ENCODE measurements at places on chromosomes 5 and 9.

DNA sequence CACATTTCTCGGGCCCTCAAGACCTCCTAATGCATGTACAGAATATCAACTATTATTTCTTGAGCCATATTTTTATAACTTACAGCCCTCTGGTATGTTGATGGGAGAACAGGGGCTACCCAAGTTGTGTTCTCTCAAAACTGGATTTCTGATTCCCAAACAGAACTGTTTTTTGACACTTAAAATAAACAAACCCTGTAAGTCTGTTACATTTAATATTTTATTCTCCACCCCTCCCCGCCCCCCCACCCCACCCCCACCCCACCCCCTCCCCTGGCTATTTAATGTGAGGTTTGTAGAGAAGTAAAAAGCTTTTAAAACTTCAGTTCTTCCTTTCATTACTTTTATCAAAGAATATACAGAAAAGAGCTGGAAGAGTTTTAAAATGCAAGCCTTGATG lies 77.9 kb downstream of the FOXB2 start:
- no peak for DNase-seq

- no peak for DNase-seq
These were observed 60.9 kb downstream of the ANKRD55 start for GRCh38 chr5:56172241-56172640.

DNA sequence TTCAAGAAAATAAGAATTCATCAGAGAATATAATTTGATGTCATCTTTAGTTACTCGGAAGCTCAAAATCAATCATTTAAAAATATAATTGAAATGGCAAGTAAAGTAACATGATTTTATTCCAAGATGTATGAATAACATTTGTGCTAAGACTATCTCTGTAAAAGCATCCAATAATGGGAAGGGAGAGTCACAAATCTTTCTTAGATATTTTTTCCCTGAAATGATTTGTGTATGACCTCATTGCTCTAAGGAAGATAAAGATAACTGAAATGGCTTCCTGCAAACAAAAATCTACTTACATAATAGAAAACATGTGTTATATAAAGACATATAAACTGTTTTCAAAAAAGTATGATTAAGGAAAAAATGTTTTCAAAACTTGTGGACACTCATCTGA lies 97.4 kb upstream of the FGF10 start:
- DNase-seq: no peak

DNA sequence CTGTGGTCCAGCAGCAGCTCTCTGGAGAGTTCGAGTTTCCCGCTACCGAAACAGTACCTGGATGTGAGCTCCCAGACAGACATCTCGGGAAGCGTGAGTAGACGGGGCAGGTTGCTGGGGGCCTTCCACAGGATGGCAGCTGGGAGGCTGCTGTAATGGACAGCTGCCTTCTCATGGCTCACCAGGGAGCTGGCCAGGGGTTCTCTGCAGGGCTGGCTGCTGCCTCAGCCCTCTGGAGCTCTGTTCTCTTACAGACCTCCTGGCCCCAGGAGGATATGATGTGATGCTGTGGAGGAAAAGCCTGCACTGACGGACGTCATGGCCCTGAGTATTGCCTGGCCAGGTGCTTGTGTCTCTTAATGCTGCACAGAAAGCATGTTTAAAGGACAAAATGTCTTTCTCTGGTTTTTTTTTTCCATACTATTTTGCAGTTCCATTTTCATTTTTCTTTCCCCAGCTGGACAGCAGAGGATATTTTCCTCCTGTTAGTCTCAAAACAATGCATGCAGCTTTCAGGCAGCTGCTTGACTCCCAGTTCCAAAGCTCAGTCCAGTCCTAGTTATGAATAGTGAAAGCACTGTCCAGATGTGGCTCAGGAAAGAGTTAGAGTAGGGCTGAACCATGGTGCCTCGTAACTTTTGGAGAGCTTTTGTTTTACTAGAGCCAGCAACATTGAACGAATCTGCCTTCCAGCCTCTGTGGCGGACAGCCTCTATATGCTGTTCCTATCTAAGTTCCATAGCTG lies 77.5 kb upstream of the RARS1 start:
- no peak for DNase-seq

- no peak for DNase-seq
These were observed 1.7 kb downstream of the RAB14 start for GRCh38 chr9:121199921-121200320.

GRCh38 chr5:75756981-75757380 lies 39.7 kb upstream of the POC5 start:
- DNase-seq: no peak

GRCh38 chr9:38130724-38131123 lies 61.7 kb upstream of the SHB start:
- no peak for DNase-seq

DNA sequence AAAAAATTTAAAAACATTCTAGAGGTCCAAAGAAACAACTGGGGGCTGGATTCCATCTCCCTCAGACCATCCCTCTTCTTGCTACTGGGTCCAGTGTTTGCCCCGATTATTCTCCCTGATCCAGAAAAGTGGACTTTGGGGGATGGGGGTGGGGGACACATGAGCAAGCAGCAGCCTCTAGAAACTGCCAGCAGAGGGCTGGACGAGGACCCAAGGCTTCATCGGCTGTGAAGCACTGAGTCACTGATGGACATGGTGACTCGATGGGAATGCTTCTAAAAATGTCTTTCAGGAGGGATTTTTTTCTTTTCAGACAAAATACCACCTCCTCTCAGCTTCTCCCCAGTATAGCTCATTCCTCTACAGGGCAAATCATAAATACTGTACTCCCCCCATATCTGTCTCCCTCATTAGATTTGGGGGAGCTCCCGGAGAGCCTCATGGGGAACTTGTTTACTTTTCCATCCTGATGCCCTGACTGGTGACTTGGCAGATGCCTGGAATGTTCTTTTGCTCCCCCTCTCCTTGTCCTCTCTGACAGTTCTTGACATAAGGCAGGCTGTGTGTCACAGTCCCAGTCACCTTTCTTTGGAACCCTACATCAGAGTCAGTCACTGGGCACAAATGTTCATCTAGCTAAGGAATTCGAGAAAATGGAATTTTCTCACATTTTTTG lies 67.2 kb upstream of the STC2 start:
- no peak for DNase-seq

- no peak for DNase-seq
These were observed 438 bp downstream of the NSUN2 start for GRCh38 chr5:6632324-6632887.

- DNase-seq: no peak
These were observed 494 bp upstream of the DOCK2 start for GRCh38 chr5:169636477-169637084.

DNA sequence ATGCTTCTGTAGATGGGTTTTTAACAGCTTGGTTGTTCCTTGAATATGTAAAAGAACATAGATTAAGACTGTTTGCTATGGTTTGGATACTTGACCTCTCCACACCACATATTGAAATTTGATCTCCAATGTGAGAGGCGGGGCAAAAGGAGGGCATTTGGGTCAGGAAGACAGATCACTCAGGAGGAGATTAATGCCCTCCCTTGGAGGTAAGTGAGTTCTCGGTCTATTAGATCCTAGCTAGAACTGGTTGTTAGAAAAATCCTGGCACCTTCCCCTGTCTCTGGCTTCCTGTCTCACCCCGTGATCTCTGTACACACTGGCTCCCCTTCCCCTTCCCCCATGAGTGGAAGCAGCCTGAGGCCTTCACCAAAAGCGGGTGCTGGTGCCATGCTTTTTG lies 281.1 kb upstream of the ANKRD55 start:
- no peak for DNase-seq

DNA sequence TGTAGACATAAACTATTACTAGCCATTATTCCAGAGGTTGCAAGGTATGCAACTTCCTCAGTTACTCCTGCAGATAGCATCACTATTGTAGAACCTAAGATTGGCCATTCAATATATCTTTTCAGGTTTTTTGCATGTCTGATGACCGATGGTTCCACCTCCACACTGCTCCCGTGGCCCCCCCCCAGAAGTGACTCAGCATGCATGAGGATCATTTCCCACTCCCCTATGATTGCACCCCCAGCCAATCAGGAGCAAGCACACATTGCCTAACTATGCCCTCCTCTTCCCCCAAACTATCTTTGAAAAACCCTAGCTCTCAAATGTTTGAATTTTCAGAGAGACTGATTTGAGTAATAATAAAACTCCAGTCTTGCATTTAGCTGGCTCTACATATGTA lies 601.4 kb upstream of the TLE4 start:
- DNase-seq: no peak

All from NCI-H2081 treated with DMSO at 0.1 percent for 48 hours (cell line).